ENCODE measurements at places on chromosomes 7 and 10.

GRCh38 chr7:102273749-102274712 is 12.6 kb upstream of the SH2B2 start:
- DNase-seq, result no peak

GRCh38 chr7:42224391-42225003 is 12.5 kb downstream of the GLI3 start:
- no peak for DNase-seq

DNA sequence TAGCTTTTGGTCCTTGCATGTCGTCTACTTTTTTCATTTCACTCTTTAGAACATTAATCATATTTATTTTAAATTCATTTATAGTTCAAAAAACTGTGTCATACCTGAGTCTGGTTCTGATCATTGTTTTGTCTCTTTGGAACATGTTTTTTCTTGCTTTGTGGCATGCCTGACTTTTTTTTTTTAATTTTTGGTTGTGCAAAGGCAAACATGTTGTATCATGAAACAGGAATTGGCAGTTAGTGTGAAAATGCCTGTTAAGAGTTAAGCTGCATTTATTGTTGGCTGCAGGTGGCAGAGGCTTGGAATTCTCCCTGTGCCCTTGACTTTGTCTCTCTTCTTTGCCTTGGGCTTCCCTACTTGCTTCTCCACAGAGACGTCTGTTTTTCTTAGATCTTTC is 525.0 kb upstream of the ADARB2 start:
- no peak for DNase-seq

DNA sequence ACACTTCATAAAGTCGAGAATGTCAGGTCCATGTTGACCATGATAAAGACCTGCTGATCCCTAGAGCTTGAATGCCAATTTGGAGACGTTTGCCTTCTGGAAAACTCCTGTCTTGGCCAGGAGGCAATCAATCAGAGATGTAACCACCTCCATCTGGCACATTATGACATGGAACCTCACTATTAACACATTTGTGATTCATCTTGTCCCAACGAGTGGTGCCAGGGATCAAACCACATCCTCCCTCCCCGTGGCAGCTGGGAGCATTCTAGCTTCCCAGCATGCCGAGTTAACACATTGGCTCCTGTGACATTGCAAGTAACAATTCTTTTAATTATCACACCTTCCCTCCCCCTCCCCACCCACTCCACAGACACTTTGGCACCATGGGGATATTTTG is 84.0 kb upstream of the PPP1R17 start:
- no peak for DNase-seq

DNA sequence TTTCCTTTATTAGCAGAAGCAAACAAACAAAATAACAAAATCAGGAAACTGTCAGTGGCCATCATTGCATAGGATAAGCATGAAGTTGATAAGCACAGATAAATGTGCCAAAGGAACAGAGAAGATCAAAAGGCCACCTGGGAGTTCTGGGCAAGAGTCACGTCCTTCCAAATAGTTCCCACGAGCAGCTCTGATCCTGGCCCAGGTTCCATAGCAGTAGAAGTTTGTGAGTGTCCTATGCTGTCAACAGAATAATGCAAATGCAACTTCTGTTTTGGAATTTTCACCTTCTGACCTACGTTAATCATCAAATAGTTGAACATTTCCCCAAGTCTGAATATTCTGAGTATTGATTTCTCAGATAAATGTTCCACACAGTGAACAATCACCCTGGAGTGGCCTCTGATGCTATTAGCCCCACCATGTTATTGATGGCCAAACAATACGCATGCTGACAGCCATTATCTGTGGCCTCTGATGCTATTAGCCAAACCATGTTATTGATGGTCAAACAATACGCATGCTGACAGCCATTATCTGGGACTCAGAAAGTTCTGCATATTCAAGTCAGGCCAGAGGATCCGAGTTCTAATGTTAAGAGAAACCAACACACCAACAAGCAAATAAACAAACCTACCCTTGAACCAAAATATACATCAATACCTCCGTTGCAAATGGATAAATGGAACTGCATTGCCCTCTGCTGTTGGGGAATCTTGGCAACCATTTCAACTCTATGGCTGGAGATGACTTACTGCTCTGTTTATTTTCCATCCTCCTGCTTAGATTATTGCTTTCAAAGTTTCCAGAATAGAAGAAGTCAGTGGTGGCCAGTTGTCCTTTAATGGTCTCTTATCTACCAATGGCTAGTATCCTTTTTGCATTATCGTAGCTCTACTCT is 63.3 kb downstream of the MRC1 start:
- no peak for DNase-seq

DNA sequence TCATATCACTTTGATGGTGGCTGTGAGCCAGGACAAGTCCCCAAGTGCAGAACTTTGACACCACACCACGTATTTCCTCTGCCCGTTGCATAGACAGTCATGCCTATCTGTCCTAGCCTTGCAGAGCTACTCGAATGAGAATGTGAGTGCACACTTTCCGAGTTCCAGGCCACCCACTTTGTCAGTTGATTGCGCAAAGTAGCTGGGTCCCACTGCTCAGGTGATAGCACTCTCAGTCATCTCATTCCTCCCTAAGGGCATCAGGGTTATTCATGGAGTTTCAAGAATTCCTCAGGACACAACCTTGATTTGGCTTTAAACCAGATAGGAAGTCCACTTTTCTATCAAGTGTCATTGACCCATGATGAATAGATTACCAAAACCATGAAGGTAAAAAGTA is 19.3 kb downstream of the LSM5 start:
- DNase-seq, result no peak

DNA sequence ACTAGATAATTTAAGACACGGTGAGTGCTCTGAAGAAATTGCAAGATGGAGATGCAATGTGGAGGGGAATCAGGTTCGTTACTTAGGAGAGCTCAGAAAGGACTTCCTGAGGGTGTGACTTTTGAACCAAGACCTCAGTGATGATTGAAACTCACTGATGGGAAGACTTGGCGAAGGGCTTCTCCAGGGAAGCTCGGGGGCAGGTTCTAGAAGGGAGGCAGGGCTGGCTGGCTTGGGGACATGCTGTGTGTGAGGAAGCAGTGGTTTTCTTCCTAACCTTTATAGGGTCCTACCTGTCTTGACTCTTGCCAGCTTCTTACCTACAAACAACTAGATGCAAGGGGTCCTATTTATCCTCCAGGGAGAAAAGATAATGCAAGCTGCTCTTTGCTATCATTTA is 637.9 kb downstream of the ACTR3B start:
- no peak for DNase-seq

GRCh38 chr7:52565974-52566373 is 469.5 kb upstream of the POM121L12 start:
- no peak for DNase-seq

DNA sequence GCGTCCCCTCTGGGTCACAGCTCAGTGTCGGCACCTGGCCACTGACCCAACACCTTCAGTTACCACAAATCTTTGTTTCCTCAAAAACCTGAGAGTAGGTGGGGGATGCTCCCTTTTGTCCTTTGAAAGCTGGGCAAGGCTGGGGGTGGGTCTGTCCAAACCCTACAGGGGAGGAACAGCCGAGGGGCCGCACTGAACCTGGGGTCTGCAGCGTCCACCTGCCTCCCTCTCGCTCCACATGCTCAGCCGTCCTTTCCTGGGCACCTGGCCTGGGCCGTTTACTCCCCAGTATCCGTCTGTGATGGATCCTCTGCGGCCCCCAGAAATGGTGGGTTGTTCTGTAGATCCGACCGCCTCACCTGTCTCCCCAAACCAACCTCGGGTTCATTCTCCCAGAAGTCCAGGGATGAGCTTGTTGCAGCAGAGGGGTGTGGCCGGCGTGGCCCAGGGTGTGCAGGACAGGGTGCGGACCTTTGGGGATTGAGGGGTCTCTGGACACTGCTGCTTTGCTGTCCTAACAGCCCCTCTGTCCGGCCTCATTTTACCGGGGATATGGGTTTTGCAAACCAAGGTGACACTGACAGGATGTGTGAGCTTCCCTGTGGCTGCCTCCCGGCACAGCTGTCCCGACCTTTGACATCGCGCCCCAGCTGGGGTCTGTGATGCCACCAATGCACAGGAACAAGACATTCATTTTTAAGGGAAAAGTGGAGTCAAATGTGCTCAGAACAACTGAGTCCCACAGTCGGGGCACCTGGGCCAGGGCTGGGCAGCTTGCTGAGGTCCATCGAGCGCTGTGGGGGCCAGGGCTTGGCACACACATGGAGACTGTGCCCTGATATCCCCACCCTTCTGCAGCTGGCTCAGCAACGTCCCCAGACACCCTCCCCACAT is 115.9 kb downstream of the VIPR2 start:
- DNase-seq, result peak; percentile 66

DNA sequence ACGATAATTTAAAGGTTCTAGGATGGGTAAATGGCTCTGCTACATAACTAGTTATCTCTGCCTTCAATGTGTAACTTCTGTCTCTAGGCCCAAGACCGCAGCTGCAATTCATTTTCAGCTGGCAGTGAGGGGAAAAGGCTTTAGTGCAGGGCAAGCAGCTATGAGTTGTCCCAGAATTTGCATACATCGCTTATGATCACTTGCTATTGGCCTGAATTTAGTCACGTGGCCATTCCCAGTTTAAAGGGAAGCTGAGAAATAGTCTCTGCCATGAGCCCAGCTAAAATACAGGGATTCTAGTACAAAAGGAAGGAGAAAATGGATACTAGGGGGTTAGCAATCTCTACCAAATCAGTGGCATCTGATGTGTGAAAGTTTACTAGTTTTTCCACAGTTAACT is 145.8 kb upstream of the IMMP2L start:
- DNase-seq, result no peak

- DNase-seq, result no peak
These were observed 171.3 kb downstream of the PRKCQ start for GRCh38 chr10:6408799-6409198.

- DNase-seq, result no peak
These were observed 68.9 kb upstream of the HDAC9 start for GRCh38 chr7:18426564-18427226.

DNA sequence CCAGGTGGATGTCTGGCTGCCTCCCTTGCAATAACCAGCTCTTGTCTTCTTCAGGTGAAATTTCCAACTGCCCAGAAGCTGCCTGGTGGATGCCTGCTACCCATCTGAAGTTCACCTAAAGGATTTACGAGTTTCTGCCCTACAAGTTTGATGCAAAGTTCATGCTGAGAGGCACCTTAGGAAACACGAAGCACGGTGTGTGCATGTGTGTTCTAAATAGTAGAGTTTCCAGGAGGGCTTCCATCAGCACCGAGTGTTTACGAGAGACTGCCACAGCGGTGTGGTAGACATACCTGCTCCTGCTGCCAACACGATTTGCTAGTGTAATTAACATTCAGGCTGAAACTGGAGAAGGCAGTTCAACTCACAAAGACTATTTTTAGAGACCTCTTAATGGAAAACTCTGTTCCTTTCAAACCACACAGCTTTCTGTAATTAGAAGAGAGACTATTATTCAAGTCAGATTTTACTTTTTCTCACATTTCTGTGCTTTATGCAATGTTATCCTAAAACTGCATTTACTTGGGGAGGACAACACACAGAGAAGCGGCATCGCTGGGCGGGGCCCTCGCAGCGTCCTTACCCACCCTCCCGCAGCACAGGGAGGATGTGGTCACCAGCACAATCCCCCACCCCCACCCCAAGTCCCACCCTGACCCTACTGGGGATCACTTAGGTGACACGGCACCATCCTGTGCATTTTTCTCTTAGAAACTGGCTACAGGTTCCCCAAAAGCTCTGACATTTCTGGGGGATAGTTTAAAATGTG is 15.5 kb upstream of the CPXM2 start:
- no peak for DNase-seq
